ENCODE measurements at places on chromosomes 2 and 18.

GRCh38 chr2:12051831-12052230 is 305.4 kb downstream of the LPIN1 start:
- no peak for DNase-seq

DNA sequence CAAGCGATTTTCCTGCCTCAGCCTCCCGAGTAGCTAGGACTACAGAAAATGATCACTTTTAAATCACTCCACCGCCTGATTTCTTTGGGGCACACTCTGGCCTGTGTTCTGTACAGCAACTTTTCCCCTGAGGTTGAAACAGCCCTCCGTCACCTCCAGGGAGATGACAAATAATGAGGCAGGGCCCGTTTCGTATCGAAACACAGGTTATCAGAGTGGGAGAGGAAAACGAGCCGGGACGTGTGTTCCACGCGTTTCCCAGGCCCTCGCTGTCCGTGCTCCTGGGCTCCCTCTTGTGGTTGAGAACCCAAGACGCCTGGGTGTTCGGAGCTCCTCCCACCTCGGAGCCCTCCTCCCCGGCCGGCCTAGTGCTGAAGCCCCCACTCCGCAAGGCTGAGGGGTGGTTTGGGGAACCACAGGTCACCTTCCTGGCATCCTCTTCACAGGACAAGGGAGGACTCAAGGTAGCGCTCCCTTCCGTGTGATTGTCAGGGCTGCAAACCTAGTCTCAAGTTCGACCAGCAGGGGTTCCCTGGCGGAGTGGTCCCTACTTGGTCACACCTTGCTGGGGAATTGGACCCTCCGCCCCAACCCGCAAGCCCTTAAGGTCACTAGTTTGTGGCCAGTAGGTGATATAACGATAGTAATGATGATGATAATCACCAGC is 12.8 kb downstream of the ATP6V1B1 start:
- peak; percentile 30 for DNase-seq

GRCh38 chr2:79971807-79972206 is 332.7 kb downstream of the LRRTM1 start:
- no peak for DNase-seq

- DNase-seq, result no peak
These were observed 88.2 kb upstream of the VWC2L start for GRCh38 chr2:214322662-214323061.

GRCh38 chr2:72157871-72158771 is 10.5 kb upstream of the CYP26B1 start:
- no peak for DNase-seq

DNA sequence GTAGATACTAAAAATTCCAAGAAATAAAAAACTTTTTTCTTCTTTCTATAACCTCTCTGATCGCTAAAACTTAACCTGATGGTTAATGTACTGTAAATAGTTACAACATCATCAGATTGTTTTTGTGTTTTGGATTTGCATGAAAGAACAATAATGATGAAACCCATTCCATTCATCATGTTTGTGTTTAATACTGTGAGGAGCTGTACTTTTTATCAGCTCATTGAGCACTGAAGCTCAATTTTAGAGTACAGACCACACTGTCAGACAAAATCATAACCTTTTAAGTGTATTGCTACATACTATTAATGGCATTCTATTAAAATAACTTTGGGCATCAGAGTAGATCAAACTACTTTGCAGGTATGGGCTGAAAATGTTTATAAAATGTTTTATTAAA is 14.8 kb upstream of the BBS5 start:
- DNase-seq, result no peak

GRCh38 chr18:68797871-68798270 is at the start of gene CCDC102B:
Gene CCDC102B (plus strand): TSS chr18:68798080. CDS start chr18:68836764, 38,684 bp downstream.
- DNase-seq, result peak; percentile 87

DNA sequence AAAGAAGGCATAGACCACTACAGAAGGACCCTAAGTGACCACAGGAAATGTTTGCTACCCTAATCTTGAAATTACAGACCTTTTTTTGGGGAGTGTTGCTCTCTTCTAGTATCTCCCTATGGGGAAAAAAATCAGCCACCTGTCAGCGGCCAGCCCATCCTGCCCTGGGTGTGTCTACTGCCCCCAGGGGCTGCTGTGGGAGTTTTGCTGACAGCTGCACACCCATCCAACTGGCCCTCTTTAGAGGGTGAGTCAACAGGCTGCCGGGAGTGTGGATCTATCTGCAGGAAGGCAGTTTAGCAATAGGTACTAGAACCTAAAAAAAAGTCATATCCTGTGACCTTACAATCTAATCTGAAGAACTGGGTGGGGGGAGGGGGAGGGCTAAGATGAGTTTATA is 796 bp upstream of the DYSF start:
- DNase-seq, result no peak

GRCh38 chr2:30252723-30253701 is 21.7 kb downstream of the LBH start:
- no peak for DNase-seq

DNA sequence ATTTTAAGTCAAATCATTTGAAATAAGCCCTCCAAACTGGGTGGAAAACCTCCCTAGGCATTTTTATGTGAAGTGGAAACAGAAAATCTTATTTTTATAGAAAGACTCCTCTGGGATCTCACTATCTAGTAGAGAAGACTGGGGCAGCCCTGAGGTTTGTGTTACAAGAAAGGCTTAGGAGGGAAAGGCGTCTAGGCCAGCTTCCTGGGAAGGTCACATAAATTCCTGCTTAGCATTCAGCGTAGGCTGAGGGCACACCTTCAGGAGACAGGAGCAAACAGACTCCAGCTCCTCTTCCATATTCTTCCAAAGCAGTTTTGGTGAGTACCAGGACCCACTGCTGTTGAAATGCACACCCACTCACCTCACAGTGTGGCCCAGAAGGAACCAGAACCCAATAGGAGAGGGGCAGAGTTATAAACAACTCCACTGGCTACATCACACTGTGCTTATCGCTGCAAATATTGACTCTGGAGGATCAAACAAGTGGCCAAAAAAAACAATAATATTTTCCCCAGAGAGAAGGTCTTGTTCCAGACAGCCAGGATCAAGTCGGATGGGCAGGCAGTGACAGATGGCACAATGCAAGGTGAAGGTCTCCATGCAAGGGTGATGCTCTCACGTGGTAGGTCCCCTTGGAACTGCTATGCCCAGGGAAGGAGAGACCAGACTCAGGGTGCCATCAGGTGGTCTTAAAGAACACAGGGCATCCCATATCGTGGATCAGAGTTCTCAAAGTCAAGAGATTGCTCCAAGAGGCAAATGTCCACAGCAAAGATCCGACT is 17.7 kb upstream of the IGFBP2 start:
- DNase-seq, result no peak

DNA sequence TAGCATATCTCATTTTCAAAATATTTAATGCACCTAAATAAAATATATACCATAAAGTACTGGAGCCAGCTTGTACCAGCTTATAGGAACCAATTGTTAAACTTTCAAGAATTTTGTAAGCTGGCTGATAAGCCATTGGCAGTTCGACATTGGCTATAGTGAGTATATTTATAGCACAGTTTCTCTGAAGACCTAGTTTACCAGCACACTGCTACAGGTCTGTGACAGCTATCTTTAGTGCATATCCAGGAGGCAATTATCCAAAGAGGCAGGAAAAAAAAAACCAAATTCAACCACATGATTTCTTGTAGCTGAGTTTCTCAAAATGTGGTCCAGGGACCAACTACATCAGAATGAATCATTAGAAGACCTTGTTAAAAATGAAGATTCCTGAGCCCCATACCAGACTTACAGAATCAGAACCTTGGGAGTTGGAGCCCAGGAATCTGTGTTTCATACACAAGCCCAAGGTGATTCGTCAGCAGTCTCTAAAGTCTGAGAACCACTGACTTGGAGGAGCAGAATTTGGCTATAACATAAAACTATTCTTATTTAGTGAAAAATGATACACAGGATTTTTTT is 279.0 kb upstream of the NRP2 start:
- DNase-seq, result no peak

DNA sequence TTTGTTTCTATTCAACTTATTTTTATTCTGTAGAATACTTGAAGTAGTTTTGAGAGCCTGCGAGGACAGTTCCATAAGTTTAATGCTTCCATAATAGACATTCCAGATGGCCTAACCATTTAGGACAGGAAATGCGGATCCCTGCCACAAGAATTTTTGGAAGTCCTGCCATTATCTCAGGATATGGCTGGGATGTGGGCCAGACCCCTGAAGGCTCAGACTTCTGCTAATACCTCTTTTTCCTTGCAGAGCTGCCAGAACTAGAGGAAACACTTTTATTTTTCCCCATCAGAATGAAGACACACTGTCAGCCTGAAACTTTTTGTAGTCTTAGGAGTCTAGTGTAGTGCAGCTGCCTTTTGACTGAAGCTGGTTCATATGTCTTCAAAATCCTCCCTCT is 806.5 kb downstream of the TDRD15 start:
- DNase-seq, result no peak

DNA sequence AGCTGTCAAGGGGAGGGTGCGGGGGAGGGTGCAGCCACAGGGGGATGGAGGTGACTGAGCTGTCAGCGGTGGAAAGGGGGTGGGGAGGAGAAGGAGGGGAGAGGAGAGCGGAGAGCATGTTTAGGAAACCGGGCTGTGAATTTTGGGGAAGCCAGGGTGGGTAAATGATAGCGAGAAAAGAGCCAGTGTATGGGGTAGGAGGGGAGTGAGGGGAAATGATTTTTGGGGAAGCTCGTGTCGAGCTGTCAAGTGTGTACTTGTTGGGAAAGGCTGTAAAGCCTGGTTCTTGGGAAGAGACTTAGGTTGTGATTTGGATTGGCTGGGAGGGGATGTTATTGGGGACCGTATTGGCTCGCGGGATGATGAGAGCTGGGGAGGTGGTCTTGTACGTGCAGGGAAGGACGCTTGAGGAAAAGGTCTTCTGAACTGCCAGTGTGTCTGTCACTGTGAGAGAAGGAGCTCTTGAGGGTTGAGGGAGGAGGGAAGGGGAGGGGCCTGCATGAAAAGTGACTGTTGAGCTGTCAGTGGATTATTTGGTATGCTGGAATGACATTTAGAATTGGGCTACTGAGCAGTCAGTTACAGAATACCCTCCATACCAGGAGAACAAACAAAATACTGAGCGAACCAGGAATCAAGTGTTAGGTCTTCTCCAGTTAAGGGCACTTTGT is 1.0 kb downstream of the UBR3 start:
- DNase-seq, result peak; percentile 17

DNA sequence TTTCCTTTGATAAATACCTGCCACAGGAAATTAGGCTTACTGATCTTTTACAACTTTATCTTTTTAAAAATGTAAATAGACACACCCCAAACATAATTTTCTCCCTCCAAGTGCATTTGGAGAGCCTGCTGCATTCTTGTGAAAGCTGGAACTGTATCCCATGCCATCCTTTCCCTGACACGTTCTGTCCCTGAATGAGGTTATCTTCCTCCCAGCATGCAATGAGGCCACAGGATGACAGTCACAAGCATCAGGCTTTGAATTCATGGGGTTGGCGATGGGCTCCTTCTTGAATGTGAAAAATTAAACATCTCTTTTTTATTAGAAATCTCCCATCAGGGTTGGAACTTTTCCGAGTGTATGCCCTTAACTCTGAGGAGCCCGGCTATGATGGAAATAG is 77.8 kb downstream of the CTAGE1 start:
- DNase-seq, result no peak

- DNase-seq, result no peak
These were observed 36.9 kb downstream of the MSH6 start for GRCh38 chr2:47819834-47820233.

DNA sequence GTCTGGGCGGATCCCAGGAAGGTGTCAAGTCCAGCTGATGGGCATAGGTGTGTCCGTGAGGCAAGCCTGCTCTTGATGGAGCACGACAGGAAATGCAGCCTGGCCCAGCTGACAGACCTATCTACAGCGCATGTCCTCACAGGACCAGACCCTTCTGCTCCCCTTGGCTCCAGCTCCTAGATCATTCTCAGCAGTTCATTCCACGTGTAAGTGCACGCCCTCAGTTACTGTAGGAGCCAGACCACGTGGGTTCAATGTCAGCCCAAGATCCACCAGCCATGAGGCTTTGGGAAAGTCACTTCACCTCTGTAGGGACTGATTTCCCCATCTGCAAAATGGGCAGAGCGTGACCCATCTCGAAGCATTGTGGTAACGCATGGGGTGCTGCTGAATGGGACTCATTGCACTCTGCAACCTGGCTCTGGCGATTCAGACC is 47.8 kb downstream of the TMEM17 start:
- no peak for DNase-seq

- DNase-seq, result no peak
These were observed 67.4 kb downstream of the IL1R2 start for GRCh38 chr2:102059151-102059550.

GRCh38 chr2:59083075-59083828 is 842.1 kb upstream of the FANCL start:
- no peak for DNase-seq

DNA sequence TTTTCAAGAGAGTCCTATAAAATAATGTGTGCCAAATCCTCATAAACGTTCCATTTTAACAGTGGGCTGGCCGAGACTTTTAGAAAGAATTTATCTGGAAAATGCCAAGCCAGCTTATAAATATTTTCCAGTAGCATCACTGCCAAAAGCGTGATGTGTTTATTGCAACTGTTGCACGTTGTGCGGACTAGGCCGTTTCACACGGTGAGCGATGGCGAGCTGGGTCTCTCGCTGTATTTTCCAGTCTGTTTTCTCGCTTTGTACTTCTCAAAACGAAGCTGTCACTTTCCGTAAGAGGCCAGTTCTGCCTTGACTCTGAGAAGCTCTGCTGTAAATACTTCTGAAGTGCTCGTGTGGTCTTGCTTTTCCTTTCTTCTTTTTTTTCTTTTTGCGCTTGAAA is 65.0 kb upstream of the ZNF236 start:
- DNase-seq, result no peak

DNA sequence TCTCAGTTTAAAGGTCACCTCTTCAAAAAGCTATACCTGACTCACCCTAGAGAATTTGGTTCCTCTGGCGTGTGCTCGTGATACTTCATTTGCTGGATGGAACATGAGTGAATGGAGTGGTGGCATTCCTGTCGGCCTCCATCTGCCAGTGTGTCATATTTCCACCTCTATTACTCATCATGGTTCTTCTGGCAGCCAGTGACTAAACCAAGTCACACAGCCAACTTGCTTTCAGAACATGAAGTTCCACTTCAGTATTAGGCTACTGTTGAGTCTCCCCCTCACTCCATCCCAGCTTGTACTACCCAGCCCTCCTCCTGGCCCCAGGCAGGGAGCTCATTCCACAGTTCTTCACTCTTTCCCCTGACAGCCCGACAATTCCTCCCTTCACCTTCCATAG is 169.8 kb downstream of the MREG start:
- no peak for DNase-seq

DNA sequence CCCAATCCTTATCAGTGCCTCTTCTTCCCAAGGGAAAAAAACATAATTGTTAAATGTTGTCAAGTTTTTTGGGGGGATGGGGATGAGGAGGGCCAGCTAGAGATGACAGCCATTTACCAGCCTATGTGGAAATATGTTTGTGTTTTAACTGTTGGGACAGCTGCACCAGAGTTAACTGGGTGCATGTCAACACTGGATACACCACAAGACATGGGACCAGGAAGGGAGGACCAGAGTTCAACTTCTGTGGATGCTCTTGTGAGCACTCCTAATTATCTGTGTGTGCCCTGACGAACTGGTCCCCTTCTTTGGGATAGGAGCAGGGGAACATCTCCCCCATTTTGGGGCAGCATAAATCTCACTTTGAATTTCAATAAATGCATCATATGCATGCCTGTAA is 66.1 kb upstream of the FZD5 start:
- DNase-seq, result no peak

Data from NCI-H1092 treated with DMSO at 0.1 percent for 48 hours (cell line).